ENCODE measurements at places on chromosomes 12 and 14.

DNA sequence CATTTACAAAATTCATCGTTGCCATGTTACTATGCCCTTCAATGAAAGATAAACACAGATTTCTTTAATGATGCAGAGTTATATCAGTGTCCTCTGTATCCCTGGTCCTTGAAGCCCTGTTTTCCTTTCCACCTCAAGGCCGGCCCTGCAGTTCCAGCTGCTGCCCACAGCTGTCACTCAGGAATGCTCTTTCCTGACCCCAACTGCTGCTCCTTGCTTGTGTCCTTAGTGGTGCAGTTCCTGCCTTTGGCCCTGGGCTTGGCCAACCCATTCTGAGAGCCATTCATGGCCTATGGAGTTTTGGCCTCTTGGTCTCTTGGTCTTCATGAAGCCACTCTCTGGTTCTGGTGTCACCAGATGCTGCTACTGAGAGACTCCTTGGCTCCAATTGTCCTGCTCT, 93.1 kb downstream of the GAS2L3 start:
- DNase-seq: no peak

- no peak for DNase-seq
Observed at GRCh38 chr12:24480766-24481449, 468.0 kb downstream of the BCAT1 start.

GRCh38 chr14:98280436-98280835, 991.6 kb downstream of the BCL11B start:
- DNase-seq: no peak

DNA sequence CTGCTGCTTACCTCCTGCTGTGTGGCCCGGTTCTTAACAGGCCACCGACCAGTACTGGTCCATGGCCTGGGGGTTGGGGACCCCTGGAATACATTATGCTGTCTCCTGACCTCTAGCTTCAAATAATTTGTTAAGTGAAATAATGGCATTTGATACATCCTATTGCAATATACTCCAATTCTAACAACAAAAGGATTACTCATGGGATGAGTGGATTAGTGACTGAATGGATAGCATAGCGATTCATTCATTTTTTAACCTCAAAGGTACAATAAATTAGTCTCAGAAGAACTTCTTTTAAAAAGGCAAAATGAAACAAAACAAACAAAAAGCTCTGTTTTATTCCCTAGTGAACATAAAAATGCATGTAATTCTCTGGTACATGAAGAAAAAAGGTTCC, 147.9 kb upstream of the PKP2 start:
- no peak for DNase-seq

DNA sequence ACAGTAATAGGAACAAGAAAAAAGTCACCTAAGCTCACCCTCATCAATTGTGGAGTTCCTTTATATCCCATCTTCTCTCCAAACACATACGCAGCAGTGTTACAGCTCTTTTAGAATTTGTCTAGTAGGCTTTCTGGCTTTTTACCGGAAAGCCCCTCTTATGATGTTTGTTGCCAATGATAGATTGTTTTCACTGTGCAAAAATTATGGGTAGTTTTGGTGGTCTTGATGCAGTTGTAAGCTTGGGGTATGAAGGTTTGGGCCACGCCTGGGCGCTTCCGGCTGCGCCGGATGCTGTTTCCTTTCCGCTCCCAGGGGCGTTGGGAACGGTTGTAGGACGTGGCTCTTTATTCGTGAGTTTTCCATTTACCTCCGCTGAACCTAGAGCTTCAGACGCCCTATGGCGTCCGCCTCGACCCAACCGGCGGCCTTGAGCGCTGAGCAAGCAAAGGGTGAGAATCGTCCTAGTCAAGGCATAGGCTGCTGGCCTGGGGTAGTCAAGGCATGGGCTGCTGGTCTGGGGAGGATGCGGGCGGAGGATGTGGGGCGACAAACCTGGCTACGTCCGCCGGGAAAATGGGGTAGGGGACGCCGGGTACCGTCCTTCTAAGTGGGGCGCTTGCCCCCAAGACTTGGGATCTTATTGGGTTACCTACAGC, at the start of the genes C12orf57 and RNU7-1:
C12orf57 (plus strand) TSS at position 301 of the 659 bp plus-strand sequence; CDS start at position 401, 100 bp downstream.
RNU7-1 (plus strand) TSS at position 95 of the 659 bp plus-strand sequence.
- peak; percentile 93 for DNase-seq

GRCh38 chr14:64556526-64556925, 6.8 kb downstream of the PPP1R36 start:
- DNase-seq: no peak

DNA sequence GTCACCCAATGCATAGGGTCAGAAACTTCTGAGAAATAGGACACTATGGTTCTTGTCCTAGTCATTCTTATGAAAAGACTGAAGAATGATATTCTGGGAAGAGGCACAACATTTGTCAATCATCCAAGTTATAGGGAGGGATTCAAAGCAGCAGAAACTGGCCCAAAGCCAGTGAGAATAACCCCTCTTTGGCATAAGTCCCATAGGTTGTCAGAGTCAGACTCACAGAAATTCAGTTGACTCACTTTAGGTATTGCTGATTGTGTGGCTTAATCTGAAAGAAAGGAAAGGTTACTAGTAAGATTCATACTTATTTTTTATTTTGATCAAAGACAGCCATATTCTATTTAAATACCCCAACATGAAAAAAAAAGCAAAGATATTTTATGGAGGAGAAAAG, 151.0 kb downstream of the SRGAP1 start:
- no peak for DNase-seq

- no peak for DNase-seq
Observed at GRCh38 chr12:63985945-63986344, 141.4 kb downstream of the SRGAP1 start.
